CD4-positive, CD25-positive, alpha-beta regulatory T cell (primary cell): ENCODE measurements at places on chromosomes 6 and 20.

DNA sequence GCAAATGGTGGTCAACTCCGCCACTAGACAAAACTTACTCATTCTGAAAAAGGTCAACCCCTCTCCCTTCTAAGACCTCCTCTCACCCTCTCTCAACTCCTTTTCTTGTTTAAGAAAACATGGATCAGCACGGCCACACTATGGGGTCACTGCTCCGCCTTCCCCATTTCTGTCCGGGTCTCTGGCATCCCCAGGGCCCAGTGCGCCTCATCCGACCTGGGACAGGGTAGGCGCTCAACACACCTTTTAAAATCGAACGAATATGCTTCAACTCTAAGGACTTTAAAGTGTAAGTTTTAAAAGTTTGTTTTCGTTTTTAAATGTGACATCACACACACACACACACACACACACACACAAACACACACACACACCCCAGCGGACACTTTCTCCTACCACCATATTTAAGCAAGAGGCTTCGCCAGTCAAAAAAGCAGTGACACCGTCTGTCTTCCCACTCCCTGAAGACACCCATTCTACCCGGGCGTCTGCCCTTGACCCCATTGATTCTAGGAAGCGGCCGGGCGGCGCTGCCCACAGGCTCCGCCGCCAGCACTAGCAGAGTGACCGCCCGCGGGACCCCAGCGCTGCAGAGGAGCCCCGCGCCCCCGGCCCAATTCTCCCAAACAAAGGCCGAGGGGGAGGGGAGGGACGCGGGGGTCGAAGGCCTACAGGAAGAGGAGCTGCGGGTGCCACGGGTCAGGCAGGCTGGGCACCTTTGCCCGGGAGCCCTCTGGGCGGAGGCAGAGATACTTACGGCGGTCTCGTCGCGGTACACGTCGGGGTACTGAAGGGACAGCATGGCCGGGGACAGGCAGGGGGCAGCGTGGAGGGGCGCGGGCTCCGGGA lies 568 bp downstream of the PREP start:
- H3K27me3 ChIP-seq = no peaks in the 10 kb centered on the region
- DNase-seq = peak; percentile 4
- peaks cover 44% of the 10 kb centered on the region for H3K4me1 ChIP-seq
- H3K4me3 ChIP-seq = peak overlapping the region; percentile 79

DNA sequence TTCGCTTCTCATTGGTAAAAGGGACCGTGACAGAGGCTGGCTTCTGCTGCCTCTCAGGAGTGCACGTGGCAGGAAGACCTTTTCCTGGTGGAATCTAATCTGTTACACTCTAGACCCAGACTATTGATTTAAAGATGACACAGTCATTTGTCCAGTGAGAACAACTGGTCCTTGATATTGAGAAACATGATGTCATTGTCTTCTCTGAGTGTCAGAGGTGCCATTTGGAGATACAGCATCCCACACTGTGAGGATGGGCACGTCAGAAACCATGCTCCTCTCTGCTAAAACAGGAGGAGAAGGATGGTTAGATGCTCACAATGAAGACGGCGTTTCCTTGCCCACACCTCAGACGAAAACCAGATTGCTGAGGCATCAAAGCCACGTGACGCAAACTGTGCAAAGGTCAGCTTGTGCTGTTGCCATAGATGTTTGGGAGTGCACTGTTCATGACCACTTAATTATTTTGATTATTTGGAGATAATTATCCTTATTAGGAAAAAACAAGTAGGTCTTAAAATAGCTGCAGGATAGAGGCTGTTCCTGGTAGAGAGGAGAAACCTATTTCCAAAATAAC lies 169.0 kb downstream of the SMOC2 start:
- no peak for DNase-seq
- H3K4me1 ChIP-seq = no peaks in the 10 kb centered on the region
- H3K27ac ChIP-seq = no peak overlapping the region
- H3K36me3 ChIP-seq = no peaks in the 10 kb centered on the region
- no peaks in the 10 kb centered on the region for H3K27me3 ChIP-seq
- no peak overlapping the region for H3K4me3 ChIP-seq

DNA sequence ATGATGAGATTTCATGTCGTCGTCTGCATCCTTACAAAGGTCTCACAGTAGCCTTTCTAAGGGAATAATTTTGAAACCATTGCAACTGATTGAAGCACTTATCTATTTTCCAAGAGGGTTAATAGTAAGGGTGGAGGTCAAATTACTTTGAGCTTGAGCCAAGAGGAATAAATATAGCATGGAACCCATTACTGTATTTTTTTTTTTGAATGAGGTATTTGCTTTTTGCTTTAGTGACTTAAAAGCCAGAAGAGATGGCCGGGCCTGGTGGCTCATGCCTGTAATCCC lies 78.3 kb downstream of the SCAND1 start:
- H3K36me3 ChIP-seq = peaks cover 28% of the 10 kb centered on the region
- H3K4me3 ChIP-seq = no peak overlapping the region
- no peaks in the 10 kb centered on the region for H3K4me1 ChIP-seq

DNA sequence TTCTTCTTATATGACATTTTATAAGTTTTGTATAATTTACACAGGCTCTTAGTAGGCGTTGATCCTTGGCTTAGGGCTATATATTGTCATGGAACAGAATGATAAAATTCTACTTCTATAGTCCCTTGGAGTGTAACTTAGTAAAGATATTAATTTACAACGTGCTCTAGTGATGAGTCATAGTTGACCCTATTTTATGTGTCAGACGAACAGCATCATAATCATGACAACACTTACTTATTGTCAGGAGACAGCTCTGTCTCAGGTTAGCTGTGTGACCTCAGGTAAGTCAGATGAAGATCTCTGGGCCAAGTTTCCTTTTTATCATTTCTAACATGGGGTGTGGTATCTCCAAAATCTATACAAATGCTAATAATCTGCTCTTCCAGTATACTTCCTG lies 473.5 kb downstream of the UTRN start:
- no peak for DNase-seq
- H3K27ac ChIP-seq = no peak overlapping the region

DNA sequence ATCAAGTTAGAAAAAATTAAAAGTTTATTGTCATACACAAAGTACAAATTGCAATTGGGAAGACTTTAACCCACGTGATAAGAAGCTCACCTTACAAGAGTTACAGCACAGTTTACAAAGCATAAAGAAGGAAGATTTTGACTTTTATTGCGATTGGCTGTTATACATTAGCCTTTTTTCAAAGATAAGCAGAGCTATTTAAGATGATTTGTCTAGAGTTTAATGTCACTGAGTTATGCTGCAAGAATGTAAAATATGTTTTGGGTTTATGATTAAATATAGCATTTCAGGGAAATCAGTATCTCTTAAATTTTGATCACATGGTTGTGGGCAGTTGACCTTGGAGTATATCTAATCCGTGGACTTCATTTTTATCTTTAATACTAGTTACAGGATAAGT lies 664.2 kb upstream of the PTCHD4 start:
- no peak for DNase-seq
- H3K27ac ChIP-seq = no peak overlapping the region
- H3K27me3 ChIP-seq = no peaks in the 10 kb centered on the region
- H3K4me3 ChIP-seq = no peak overlapping the region
- no peaks in the 10 kb centered on the region for H3K4me1 ChIP-seq

- peaks cover 51% of the 10 kb centered on the region for H3K4me1 ChIP-seq
- H3K36me3 ChIP-seq = no peaks in the 10 kb centered on the region
- no peaks in the 10 kb centered on the region for H3K27me3 ChIP-seq
- no peak for DNase-seq
These were observed 469 bp downstream of the GTSF1L start for GRCh38 chr20:43726333-43726732.

- H3K27me3 ChIP-seq = no peaks in the 10 kb centered on the region
- H3K4me1 ChIP-seq = no peaks in the 10 kb centered on the region
- no peak overlapping the region for H3K27ac ChIP-seq
- DNase-seq = no peak
These were observed 74.7 kb upstream of the SLC4A11 start for GRCh38 chr20:3313683-3314065.

DNA sequence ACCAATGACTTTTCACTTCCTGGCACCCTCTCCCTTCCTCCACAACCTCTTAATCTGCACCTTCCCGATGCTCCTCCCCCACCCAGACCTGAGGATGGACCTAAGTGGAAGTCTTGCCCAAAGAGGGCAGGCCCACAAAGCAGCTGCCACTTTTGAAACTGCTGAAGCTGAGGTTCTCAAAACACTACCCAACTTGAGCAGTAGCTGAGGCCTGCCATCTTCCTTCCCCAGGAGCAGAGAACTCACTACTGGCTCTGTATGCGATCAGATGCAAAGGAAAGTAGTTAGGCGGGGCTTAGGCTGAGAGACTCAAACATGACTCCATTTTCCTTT lies 1.5 kb downstream of the HM13 start:
- H3K4me1 ChIP-seq = peaks cover 41% of the 10 kb centered on the region
- H3K4me3 ChIP-seq = peak overlapping the region; percentile 88
- peaks cover 7% of the 10 kb centered on the region for H3K36me3 ChIP-seq
- peak overlapping the region; percentile 36 for H3K27ac ChIP-seq

DNA sequence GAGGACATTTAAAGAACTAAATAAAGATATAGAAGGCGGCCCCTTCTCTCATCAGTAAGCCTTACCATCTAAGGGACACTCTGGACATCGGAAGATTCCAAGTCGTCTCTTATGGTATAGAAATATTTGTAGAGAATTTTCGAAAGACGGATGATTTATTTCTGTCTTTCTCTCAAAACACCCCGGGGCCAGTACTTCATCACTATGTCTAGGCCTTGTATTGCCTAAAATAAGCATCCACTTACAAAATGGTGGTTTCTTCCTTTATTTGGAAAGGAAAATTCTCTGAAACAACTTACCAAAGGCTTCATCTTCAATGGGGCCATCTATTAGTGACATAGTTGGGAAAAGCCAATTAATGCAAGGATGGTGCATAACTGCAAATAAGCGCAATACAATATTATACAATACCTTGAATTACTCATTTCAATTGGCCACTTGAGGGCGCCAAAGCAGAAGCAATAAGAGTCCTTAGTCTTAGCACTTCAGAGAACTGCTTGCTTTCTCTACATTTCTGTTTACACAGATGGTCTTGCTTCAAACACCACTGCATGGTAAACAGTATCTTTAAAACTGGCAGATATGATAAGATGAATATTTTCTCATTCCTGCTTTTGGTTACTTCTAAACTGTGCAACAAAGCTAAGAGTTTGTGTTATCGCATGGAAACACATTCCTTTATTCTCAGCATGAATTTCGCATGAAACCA lies 113.2 kb downstream of the VIP start:
- no peaks in the 10 kb centered on the region for H3K36me3 ChIP-seq
- H3K4me1 ChIP-seq = no peaks in the 10 kb centered on the region
